Chondrocyte (in vitro differentiated cells): ENCODE measurements at places on chromosomes 5 and 9. TPM values are rescaled to one million over a fixed set of nuclear protein-coding genes. Genes with fewer than 3 reads are reported as not detected.

DPH7 gene
- total RNA-seq: 25.8 to 33.9 TPM (median 27.9 TPM) in 3 replicates

NRARP gene
- 0.39 to 6.9 TPM (median 6.7 TPM) in 3 replicates for total RNA-seq

MPDZ gene
- 42.5 to 60.4 TPM (median 46.9 TPM) in 3 replicates for total RNA-seq

- DNase-seq: no peak
Observed at GRCh38 chr9:35680331-35681105, 6.8 kb downstream of the CA9 start.

GRCh38 chr5:79947567-79947966 lies 43.5 kb downstream of the MTX3 start:
- DNase-seq: no peak

GRCh38 chr5:134139377-134139851 lies 24.9 kb downstream of the TCF7 start:
- DNase-seq: peak; percentile 49

DNA sequence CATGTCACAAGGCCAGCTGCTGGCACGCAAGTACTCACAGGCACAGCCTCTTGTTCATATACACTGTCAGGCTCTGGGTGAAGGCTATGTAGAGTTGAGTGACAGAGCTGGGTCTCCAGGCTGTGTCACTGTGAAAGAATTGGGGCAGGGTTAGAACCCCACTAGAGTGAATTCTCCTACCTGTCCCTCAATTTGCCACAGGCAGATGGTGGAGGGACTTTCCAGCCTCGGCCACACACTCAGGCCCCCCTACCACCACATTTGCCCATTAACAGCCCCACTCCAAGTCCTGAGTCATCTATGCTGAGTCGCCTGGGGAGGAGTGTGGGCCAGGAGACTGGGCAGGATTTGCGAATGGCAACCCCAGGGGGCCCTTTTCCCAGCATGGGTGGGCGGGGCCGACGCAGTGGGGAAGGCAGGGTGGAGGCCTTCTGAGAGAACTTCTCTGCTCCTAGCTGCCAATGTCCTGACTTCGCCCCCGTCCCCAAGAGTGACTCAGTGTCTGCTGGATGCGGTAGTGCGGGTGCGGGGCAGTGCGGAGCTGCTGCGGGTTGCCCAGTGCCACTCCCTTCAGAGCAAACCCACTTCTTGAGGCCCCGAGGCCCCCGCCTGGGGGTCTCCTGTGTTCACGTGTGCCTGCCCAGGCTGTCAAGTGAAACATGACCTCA lies 50.3 kb upstream of the PSD2 start:
- no peak for DNase-seq

LRRC19 gene
- total RNA-seq: not detected in 3 replicates

INSL4 gene
- not detected in 3 replicates for total RNA-seq
